Lung microvascular endothelial cell (primary cell): ENCODE measurements at places on chromosomes 3 and 15. TPM values are rescaled to one million over a fixed set of nuclear protein-coding genes. Genes with fewer than 3 reads are reported as not detected.
A peak's percentile ranks its signal among the peaks of the same experiment; 100 is the strongest.

Gene AADACL2
- total RNA-seq = not detected in 2 replicates

Gene ATP13A4
- total RNA-seq = under 0.01 TPM in 1 of 2 replicates, not detected in the other

Gene TGM5
- total RNA-seq = not detected in 2 replicates

Gene RFTN1
- total RNA-seq = 21.4 and 22.9 TPM in 2 replicates

Gene CPLX3
- not detected in 2 replicates for total RNA-seq

Gene SIDT1
- total RNA-seq = not detected in 2 replicates

Gene TM4SF4
- total RNA-seq = 0.22 TPM in 1 of 2 replicates, not detected in the other

Gene ANKRD34C
- not detected in 2 replicates for total RNA-seq

Gene LTF
- under 0.01 and 0.22 TPM in 2 replicates for total RNA-seq

Gene WDR49
- 0.20 and 0.22 TPM in 2 replicates for total RNA-seq

DNA sequence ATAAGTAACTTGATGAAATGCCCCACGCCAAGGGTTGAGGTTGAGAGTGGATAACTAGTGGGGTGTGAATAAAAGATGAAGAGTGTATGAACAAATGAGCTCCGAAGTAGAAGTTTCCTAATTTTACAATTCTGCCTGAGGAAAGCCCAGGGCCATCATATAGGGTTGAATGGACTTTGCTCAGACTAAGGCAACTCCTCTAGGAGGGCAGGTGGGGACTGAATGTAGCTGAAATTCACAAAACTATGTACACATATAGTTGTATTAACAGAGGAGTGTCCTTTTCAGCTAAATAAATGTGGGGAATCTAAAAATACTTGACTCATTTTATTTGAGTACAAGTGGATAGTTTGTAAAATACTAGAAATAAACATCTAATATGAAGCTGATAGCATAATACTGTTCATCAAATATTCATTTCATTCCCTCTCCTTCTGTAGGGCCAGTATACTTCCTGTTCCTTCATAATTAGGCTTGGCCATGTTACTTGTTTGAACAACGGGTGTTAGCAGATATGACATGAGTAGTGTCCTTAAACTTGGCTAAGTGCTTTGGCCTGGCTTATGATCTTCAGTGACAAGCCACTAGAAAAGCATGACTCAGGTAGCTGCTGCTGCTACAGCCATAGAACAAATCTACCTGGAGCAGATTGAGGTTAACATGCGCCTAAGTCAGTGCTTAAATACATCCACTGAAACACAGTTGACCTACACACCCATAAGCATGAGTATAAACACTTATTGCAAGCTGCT lies 26.5 kb downstream of the PLSCR1 start:
- no peak for DNase-seq

DNA sequence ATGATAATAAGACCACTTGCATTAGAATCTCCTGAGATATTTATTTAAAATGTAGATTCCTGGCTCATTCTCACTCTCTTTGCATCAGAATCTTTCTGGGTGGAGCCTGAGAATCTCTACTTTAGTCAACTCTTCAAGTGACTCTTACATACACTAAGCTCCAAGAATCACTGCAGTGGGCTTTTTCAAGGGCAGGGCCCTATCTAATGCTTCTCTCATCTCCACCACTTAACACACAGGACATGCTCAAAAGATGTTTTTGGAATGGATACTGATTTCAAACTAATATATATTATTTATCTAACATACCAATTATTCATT lies 68.9 kb upstream of the GAP43 start:
- DNase-seq = no peak

- DNase-seq = peak; percentile 24
These were observed 181.8 kb downstream of the PDCD6IP start for GRCh38 chr3:33980252-33980651.

GRCh38 chr3:9500108-9501050 lies 53.2 kb downstream of the LHFPL4 start:
- peak; percentile 74 for DNase-seq

DNA sequence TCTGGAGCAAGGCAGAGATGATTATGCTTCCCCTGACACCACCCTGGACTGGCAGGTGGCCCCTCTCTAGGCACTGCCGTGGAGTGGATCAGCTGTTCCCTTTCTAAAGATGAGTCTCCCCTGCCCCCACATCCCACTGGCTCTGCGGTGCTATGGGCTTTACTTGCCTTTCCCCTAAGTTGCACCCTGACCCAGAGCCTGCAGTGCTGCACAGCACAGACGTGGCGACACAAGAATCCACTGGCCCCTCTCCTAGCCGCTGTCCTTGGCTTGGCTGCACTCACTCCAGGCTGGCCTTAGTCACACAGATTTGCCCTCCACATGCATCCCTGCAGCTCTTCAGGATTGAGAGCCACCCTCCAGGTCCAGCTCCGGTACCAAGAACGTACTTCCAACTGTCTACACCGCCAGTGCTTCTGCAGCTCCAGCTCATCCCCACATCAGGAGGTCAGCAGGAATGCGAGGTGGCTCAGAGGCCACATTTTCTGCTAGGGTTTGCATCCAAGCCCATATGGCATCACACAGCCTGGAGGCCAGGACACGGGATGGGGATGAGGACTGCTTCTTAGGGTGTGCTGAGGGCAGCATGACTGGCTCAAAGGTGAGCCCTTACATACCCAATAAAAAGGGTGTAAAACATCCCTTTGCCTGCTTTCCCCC lies 82.4 kb upstream of the RASGRF1 start:
- DNase-seq = no peak

GRCh38 chr3:72337480-72337855 lies 510.8 kb downstream of the SHQ1 start:
- DNase-seq = no peak

GRCh38 chr15:98076021-98076816 lies 115.7 kb downstream of the ARRDC4 start:
- DNase-seq = no peak

- DNase-seq = peak; percentile 67
These were observed 36.7 kb downstream of the HMG20A start for GRCh38 chr15:77457191-77457904.

- no peak for DNase-seq
These were observed 385.8 kb downstream of the TBC1D5 start for GRCh38 chr3:17356585-17356984.

DNA sequence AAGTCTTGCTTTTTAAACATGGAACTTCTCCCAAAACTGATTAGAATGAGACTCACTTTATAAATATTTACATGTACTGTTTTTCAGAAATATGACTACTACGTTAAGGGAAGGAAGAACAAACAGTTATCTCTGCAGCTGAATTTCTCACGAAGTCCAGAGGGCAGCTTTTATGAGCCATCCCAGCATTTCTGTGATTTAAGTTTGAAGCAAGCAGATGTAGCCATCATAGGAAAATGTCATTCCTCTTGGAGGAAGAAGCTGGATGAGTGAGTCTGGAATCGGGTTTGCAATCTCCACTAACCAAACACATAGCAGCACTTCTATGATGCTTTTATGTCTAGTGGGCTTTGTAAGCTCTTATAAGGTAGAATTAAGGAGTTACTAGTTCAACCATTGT lies 53.7 kb downstream of the SCN11A start:
- DNase-seq = no peak

GRCh38 chr3:156175570-156175969 lies 55.2 kb downstream of the KCNAB1 start:
- DNase-seq = no peak

DNA sequence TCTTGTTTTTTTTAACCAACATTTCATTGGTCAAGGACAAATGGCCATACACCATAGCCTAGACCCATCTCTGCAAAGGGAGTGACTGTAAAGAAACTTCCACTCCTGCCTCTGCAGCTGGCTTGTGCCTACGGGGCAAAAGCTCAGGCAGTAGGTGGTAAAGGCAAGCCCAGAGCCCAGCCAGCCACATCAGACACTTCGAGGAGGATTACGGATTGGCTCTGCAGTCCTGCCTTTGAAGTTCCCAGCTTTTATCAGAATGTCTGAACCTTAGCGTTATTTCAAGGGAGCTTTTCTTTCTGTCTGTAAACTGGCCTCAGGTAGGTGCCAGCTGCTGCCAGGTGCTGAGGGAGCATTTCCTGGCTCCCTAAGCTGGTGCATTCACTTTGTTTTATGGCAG lies 15.6 kb downstream of the ZNF710 start:
- DNase-seq = no peak

GRCh38 chr15:49675041-49675440 lies 54.2 kb downstream of the DTWD1 start:
- DNase-seq = no peak

GRCh38 chr3:120017692-120018091 lies 76.6 kb downstream of the GSK3B start:
- no peak for DNase-seq

GRCh38 chr3:44117239-44117638 lies 124.4 kb upstream of the TOPAZ1 start:
- DNase-seq = no peak

DNA sequence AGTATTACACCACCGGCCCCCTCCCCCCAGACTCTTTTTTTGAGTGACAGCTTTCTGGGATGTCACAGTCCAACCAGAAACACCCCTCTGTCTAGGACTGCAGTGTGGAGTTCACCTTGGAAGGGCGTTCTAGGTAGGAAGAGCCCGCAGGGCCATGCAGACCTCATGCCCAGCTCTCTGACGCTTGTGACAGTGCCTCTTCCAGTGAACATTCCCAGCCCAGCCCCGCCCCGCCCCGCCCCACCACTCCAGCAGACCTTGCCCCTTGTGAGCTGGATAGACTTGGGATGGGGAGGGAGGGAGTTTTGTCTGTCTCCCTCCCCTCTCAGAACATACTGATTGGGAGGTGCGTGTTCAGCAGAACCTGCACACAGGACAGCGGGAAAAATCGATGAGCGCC lies 63.6 kb downstream of the AAGAB start:
- DNase-seq = no peak

DNA sequence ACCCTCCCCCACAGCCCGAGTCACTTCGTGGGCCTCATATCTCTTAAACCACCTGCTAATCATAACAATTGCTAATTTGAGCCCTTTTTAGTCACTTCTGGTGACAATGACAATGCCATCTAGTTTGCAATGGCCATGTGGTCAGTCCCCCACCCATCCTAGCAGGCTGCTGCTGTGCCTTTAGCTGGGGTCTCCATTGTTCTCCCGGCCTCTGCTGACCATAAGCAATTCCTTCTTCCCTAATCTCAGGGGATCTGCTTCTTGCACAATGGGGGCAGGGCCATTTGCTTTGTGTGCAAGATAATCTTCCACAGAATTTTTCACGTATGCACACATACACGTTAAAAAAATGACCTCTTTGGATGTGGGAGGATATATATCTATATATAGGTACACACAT lies 406.1 kb upstream of the ONECUT1 start:
- no peak for DNase-seq

DNA sequence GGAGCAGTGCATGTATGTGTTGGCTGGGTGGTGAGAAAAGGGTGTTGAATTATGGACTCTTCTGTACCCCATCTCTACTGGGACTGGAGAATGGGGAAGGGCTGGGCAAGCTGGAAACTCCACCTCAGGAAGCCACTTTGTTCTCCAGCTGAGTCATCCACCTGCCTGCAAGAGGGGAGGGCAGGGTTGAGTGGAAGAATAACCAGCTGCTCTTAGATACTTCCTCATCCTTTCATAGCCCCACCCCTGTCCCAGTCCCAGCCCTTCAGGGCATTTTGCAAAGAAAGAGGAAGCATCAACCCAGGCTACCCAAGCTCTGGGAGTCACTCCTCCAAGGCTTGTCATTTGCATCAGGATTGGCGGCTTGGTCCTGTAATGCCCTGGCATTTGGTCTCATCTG lies 33.1 kb downstream of the RAB11A start:
- DNase-seq = peak; percentile 62

DNA sequence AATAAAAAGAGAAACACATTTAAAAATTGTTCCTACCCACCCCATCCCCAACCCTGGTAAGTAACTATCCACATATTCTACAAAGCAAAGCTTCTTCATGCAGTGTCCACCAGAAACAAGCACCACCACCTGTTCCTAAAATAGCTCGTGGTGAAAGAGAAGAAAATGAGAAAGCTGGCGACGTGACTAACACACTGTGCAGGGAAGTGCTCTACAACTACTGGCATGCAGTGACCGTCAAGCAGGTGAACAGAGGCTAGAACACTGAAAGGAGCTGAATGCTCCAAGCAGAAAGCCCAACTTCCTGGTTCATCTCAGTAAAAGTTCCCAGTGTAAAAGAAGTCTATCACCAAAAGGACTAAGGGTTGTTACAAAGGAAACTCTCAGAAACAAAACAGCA lies 80.7 kb downstream of the NR2E3 start:
- no peak for DNase-seq

- no peak for DNase-seq
These were observed 17.2 kb upstream of the SLC6A11 start for GRCh38 chr3:10798600-10799367.

GRCh38 chr3:63900459-63900858 lies 11.7 kb downstream of the SCAANT1 start:
- peak; percentile 94 for DNase-seq

- no peak for DNase-seq
These were observed 250.9 kb upstream of the SEMA6D start for GRCh38 chr15:47466357-47466756.

DNA sequence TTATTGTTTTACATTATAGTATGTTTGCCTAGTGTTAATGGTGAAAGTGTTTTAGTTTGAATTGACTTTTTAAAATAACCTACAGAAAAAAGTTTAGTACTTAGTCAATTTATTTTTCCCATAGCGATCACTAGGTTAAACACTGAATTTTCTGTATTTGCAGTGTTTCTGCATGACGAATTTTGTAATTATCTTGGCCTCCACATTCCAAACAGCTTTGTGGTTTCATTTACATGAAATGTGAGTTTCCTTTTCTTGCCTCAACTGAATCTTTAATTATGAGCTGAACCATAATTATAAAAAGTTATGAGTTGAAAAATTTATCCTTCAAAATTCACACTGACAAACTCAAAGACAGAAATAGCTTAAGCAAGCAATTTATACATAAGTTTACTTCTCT lies 235.5 kb downstream of the CTNNB1 start:
- no peak for DNase-seq

- DNase-seq = no peak
These were observed 5.2 kb upstream of the PFN2 start for GRCh38 chr3:149975919-149976318.

- no peak for DNase-seq
These were observed 129.6 kb downstream of the OPA1 start for GRCh38 chr3:193722566-193722965.

- no peak for DNase-seq
These were observed 28.1 kb upstream of the CD200R1L start for GRCh38 chr3:112874725-112875124.

DNA sequence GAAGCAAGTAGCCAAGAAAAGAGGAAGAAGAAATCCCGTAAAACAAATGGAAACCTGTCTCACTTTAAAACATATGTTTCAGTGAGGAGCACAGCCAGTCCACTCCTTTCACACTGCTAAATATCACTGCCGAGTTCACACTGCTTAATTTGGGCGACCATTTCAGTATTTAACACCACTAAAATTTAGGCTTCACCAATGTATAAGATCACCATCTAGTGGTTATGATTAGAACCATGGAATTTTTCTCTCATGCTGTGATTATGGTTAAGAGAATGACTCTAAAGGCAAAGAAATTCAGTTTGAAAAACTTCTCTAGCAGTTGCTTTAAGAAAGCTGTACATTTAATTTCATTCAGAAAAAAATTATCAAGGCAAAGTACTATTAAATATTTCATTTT lies 16.6 kb downstream of the SLC4A7 start:
- DNase-seq = peak; percentile 57

- DNase-seq = no peak
These were observed 638.3 kb downstream of the NTRK3 start for GRCh38 chr15:87618203-87618725.

GRCh38 chr3:10389339-10389738 lies 68.4 kb upstream of the SEC13 start:
- DNase-seq = no peak
